ENCODE measurements at places on chromosomes 2 and 18.

DNA sequence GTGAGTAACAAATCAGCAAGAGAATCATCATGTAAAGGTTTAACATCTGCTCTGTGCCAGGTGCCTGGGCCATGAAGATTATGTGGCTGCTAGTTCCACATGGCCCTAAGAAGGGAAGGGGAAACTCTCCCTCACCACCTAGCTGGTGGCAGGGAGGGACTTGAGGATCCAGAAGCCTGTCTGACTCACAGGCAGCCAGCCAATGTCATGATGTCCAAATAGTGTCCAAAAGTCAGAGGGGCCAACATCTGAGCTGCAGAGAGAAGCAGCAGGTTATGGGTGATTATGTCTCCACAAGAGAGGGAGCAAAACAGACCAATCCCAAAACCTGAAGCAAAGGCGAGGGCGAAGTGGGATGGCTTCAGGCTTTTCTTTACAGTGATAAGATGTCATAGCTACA lies 61.9 kb upstream of the SPP2 start:
- no peak for DNase-seq

DNA sequence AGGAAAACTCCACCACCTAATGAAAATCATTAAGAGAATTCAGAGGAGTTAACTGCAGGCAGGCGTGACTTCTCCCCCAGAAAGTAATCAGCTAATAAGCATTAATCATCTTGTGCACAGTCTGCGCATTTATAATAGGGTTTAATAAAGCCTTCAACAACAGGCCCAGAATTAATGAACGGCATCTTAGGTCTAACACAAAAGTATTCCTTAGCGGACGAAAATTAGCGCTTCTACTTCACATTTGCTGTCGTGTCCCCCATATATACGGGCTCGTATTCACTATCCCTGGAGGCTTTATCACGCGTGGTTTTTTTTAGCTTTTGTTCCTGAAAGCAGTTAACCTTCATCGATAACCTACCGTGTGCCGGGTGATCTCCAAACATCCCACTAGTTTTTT lies 1.8 kb downstream of the ATP8B1 start:
- no peak for DNase-seq

DNA sequence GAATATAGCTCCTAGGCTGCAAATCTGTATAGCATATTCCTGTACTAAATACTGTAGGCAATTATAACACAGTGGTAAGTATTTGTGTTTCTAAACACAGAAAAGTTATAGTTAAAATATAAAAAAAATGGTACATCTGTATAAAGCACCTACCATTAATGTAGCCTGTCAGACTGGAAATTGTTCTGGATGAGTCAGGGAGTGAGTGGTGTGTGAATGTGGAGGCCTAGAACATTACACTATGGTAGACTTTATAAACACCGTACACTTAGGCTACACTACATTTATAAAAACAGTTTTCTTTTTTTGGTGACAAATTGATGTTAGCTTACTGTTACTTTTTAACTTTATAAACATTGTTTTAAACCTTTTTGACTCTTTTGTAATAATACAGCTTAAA lies 226.3 kb downstream of the CCDC85A start:
- DNase-seq = no peak

DNA sequence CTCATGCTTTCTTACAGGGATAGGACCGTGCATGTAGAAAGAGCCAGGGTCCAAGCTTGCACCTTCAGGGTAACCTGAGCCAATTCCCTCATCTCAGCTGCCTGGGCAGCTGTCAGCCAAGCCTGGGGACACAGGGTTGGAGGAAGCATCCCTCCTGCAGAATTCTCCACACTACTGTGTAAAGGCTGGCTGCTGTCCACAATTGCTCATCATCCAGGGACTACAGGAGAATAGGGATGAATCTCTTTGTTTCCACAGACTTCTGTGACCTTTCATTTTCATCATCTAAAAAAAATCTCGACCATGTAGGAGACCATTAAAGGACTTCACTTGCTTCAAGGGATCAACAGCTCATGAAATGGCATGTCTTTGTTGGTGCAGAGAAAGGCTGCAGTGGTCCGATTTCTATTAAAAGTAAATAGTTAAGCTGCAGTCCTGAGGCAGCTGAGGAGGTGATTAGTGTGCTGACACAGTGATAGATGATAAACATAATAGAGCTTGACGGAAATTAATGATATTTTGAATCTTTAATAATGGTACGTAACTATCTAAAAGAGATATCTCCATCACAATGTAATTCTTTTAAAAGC lies 74.4 kb upstream of the COPS8 start:
- DNase-seq = no peak

DNA sequence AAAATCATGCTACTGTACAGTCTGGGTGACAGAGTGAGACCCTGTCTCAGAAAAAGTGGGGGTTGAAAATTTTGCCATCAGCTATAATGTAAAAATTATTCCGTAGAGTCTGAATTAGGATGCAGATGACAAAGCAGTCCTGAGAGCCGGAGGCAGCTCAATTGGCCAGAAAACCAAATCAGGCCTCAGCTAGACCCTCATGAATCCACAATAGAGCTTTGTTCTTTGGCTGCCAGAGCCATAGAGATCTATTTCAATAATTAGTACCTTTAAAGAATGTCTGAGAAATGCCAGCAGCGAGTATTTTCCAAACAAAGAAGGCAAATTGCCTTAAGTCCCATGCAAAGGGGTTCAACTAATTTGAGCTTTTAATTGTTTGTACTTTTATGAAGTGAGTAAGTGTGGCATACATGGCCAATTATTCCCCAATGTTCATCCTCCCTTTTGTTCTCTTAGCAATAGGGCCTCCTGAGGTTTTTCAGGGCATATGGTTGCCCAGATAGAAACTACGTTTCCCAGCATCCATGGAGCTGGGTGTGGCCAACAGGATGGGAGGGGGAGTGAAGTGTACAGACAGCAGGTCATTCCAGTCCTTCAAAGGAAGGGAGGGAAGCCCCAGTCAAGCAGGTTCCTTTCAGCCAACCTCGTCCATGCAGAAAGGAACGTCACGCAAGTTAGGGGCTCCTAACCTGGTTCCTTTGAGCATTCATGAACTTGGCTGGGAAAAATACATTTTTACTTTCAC lies 211.3 kb upstream of the APCDD1 start:
- DNase-seq = no peak

- no peak for DNase-seq
Measured at GRCh38 chr2:144249035-144249637, 270.8 kb downstream of the ZEB2 start.

- no peak for DNase-seq
Measured at GRCh38 chr2:159076241-159076640, 107.8 kb downstream of the TANC1 start.

- DNase-seq = no peak
Measured at GRCh38 chr2:58609326-58609725, 368.2 kb upstream of the FANCL start.

GRCh38 chr2:58006256-58006951 lies 40.2 kb upstream of the VRK2 start:
- no peak for DNase-seq

- no peak for DNase-seq
Measured at GRCh38 chr2:41924709-41925408, 123.0 kb upstream of the PKDCC start.

DNA sequence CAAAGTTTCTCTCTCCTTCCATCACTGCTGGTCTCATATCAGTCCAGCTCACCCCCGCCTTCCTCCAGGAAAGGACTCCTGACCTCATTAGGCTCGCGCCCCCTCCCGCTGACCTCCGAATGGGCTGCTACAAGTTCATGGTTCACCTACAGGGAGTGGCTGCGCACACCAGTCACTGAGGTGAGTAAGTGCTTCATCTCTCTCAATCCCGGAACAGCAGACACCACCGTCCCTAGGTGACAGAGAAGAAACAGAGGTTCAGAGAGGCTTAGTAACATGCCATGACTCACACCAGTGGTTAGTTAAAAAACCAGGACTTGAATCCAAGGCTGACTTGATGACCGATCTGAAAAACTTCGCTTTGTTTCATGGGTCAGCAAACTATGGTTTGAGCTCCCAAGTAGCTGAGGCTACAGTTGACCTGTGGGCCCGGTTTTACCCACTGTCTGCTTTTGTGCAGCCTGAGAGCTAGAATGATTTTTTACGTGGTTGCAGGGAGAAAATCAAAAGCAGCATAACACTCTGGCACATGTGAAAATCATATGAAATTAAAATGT lies 42.0 kb downstream of the ZFP36L2 start:
- DNase-seq = no peak

DNA sequence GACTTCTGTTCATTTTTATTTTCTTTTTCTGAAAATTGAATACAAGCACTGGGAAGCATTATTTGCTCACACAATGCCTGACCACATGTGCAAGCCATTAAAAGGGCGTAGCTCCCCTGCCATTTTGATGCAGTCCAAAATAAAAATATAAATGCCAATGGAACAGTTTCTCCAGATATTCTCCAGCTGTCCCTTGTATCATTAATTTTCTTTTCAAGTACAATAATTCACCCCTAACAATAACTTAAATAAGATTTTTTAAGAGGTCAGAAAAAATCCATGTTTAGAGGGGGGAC lies 168.0 kb downstream of the TMEFF2 start:
- no peak for DNase-seq

GRCh38 chr2:212692466-212692865 lies 153.9 kb upstream of the ERBB4 start:
- DNase-seq = no peak

DNA sequence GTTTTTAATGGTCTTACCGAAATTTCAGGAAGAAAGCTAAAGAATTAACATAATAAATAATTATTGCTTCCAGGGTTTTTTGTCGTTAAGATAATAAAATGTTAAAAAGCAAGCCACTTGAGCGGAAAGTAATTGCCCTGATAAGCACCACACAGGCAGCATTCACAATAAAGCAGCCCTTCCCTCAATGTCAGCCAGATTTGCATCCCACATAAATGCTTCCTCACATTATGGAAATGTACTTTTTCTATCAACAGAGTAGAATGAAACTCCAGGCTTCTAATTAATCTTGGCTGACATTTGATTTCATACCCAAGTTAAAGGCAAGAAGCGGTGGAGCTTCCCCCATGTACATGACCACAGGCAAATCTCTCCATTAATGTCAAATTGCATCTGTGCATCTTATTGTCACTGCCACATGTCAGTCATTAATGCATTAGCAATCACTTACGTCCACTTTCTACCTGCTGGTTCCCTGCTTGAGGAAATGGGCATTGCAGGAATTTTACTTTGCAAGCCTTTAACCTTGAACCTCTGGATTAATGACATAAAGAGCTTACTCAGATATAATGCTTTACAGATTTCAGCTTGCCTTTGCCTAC lies 26.2 kb downstream of the PTPRM start:
- DNase-seq = no peak

DNA sequence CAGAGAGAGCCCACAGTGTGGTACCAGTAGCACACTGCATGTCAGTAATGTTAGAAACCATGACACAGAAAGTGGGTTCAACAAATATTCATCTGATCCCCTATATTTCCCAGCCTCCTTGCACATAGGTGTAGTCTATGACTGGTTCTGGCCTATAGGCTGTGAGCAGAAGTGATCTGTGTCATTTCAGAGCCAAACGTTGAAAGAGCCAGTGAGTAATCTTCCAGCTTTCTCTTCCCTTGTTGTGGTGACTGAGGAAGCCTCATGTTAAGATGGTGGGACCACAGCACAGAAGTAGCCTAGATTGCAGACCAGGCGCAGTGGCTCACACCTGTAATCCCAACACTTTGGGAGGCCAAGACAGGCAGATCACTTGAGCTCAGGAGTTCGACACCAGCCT lies 4.1 kb downstream of the TMEM237 start:
- DNase-seq = no peak

GRCh38 chr2:185372188-185372587 lies 366.4 kb upstream of the FSIP2 start:
- no peak for DNase-seq

DNA sequence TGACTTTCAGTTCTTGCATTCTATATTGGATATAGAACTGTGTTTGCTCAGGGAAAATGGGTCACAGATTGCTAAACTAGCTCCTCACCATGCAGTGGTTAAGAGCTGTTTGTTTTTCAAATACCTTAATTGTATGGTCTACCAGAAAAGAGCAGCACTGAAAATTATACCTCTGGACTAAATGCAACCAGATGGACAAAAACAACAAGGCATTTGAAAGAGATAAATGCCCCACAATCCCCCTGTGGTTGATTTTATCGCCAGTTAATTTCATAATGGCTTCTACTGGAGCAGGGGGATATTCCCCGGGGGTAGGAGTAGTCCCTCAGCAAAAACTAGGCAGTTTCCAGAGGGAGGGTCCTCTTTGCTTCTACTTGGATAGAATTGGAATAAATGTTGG lies 267.9 kb upstream of the TNP1 start:
- DNase-seq = no peak

GRCh38 chr2:27072920-27073319 lies 1.5 kb upstream of the OST4 start:
- DNase-seq = no peak

GRCh38 chr2:7555260-7555659 lies 638.0 kb downstream of the RNF144A start:
- no peak for DNase-seq

- DNase-seq = no peak
Measured at GRCh38 chr18:59627414-59627813, 69.8 kb downstream of the CCBE1 start.

DNA sequence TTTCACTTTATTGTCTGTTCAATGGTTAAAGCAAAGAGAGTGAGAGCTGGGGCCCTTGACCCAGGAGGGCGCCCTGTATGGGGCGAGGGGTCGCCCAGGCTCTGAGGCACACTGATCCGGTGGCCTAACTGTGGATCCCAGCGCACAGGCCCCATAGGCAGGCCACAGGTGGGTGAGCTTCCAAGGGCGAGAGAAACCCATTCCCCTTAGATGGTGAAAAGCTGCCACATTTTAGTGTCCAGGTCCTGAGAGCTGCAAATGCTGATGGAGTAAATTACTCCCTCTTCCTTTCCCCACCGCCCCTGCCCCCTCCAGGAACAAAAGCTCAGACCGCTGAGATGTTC lies 5.9 kb upstream of the DLX2 start:
- DNase-seq = no peak

GRCh38 chr18:75213611-75214331 lies 3.2 kb downstream of the TSHZ1 start:
- no peak for DNase-seq

- DNase-seq = no peak
Measured at GRCh38 chr2:102051692-102052277, 60.0 kb downstream of the IL1R2 start.

GRCh38 chr2:219643084-219643473 lies 15.6 kb downstream of the SLC4A3 start:
- DNase-seq = no peak

DNA sequence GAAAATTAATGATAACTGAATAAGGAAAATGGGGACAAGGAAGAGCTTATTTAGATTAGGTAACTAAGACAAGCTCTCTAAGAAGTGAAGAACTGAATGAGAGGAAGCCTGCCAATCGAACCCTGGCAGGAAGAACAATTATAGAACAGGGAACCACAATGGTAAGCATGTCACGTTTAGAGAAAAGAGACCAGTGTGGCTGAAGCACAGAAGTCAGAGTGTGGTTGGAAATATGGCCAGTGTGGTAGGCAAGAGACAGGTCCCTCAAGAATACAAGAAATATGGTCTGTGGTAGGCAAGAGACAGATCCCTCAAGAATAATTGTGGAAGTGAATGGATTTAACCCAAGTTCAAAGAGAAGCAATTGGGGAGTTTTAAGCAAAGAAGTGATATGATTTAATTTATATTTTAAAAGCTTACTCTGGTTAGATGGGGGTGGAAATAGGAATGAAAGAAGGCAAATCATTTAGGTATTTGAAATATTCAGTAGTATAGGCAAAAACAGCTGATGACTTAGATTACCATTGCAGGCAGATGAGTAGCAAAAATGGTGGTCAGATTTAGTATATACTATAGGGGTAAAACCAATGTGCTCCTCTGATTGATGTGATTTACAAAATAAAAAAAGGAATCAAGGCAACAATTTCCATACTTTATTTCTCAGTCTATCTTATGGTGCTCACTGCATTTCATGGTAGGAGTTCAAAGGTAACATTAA lies 38.8 kb upstream of the ERMN start:
- DNase-seq = no peak
